GM12865 (cell line): ENCODE measurements at places on chromosomes 11 and 22.

- DNase-seq = no peak
These were observed 5.5 kb downstream of the YDJC start for GRCh38 chr22:21624120-21624879.

- DNase-seq = no peak
These were observed 6.4 kb downstream of the PACSIN2 start for GRCh38 chr22:43008509-43008908.

GRCh38 chr11:129969920-129970319 lies 32.7 kb downstream of the PRDM10 start:
- DNase-seq = no peak

DNA sequence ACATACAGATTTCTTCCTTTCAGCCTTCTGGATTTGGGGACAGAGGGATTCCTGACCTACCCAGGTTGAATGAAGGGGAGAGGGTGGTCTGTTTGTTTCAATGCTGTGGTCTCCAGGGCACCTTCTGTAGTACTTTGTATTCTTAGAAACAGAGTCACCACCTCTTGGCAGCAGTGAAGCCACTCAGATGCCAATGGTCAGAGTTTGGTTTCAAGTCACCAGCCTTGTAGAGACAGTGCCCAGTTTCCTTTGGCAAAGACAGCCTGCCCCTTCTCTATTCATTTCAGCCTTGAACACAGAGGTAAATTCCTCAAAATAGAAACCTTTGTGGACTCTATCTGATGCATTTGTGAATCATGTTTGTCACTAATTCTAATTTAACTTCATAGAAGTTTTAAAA lies 111.7 kb upstream of the RASSF10 start:
- no peak for DNase-seq

GRCh38 chr11:123216249-123216648 lies 21.2 kb upstream of the CLMP start:
- no peak for DNase-seq

DNA sequence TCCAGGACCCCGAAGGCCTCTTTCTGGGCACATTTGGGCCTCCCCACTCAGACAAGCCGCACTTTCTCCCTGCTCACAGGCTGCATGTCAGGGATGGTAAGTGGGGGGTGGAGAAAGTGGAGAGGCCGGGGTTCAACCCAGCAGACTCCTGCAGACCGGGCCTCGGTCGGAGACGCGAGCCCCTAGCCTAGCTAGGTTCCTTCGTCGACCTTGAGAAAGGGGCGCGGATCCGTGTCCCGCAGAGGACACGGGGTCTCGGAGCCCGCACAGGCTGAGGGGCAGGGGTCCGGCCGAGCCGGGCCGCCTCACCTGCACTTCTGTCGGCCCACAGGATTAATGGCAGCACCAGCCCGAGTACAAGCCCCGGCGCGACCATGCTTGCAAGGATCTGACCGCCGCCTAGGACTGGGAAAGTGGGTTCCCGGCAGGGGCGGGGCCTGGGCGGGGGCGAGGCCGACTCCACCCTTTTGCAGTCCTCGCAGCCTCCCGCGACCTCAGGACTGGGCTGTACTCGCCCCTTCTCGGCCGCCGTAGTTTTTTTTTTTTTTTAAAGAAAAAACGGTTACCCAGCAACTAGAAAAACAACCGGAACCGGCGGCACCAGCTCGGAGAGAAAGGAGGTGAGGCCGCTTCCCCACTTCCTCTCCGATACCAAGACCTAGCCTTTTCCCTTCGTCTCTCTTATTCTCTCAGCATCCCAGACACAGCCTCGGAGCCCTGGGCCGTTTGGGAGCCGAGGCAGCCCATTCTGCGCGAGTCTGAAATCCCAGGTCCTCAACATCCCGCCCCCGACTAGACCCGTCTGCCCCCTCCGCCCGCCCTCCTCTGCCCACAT lies at the start of the genes SIAE and SPA17:
Gene SIAE, minus strand, starts transcription at position 407 of the 835 bp plus-strand sequence. Its CDS starts 31 bp downstream, at position 376.
Gene SPA17, plus strand, starts transcription at position 572 of the 835 bp plus-strand sequence. CDS start 1,361 bp downstream, outside the sequence.
- DNase-seq = peak; percentile 97

DNA sequence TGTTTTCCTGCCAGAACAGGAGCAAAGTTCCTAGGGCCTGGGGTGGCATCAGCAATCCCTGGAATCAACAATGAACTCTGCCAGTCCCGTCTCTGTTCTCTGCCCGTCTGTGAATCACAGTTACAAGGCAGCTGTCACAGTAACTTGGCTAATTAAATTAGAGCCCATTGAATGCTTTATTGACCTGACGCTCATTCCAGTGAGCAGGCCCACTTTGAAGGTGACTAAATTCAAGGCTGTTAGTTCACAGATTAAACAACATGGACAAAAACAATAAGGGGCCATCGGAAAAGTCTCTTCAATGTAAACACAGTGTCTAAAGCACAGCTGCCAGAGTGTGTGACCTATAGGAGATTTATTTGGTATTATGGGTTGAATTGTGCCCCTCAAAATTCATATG lies 17.7 kb upstream of the TMPRSS5 start:
- DNase-seq = no peak

DNA sequence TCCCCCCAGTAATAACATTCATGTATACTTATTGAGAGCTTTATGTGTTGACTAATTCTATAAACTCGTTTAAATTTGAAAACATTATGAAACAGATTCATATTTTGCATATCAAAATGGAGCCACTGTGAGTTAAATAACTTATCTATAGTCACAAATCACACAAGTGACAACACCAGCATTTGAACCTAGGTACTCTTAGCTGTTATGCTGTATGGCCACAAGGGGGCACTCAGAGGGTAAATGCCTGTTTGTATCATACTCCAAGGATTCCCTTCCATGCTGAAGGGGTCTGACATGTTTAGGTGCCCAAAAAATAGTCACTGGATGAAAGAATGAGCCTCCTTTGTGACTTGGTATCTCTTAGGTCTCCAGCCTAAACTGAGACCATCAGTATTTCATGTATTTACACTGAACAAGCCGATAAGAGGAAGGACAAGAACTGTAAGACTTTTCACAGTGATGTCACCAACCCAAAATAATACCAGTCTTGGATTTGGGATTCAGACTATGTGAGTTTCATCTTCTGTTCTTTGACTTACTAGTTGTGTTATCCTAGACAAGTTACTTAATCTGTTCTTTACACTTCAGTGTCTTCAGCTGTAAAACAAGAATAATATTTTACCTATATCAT lies 12.2 kb upstream of the OR52D1 start:
- DNase-seq = peak; percentile 58

- DNase-seq = no peak
These were observed 392.5 kb downstream of the CTTN start for GRCh38 chr11:70790671-70791300.
